ENCODE measurements at places on chromosomes 11 and 22. TPM values are rescaled to one million over a fixed set of nuclear protein-coding genes. Genes with fewer than 3 reads are reported as not detected.

- no peak overlapping the region for H3K27ac ChIP-seq
- no peak for DNase-seq
- H3K4me3 ChIP-seq: no peak overlapping the region
- H3K4me1 ChIP-seq: no peaks in the 10 kb centered on the region
Observed at GRCh38 chr11:31355131-31355530, 14.4 kb downstream of the DCDC1 start.

- no peak for DNase-seq
- H3K4me3 ChIP-seq: no peak overlapping the region
- H3K27me3 ChIP-seq: no peaks in the 10 kb centered on the region
- peaks cover 8% of the 10 kb centered on the region for H3K4me1 ChIP-seq
- H3K27ac ChIP-seq: no peak overlapping the region
- no peaks in the 10 kb centered on the region for H3K36me3 ChIP-seq
Observed at GRCh38 chr11:73318501-73319011, 10.5 kb downstream of the ARHGEF17 start.

Gene MYO7A
- total RNA-seq: 0.06 TPM

GRCh38 chr22:27620367-27621154, 181.0 kb downstream of the MN1 start:
- H3K36me3 ChIP-seq: no peaks in the 10 kb centered on the region
- H3K4me3 ChIP-seq: no peak overlapping the region
- H3K27ac ChIP-seq: no peak overlapping the region
- DNase-seq: no peak

Gene VWCE
- 19.8 TPM for total RNA-seq

GRCh38 chr11:47778878-47779483, 11.8 kb upstream of the FNBP4 start:
- no peak for DNase-seq
- H3K4me3 ChIP-seq: no peak overlapping the region
- no peak overlapping the region for H3K27ac ChIP-seq
- H3K36me3 ChIP-seq: peaks cover 17% of the 10 kb centered on the region

Gene DDIAS
- total RNA-seq: 31.8 TPM

Gene DAGLA
- 0.12 TPM for total RNA-seq
